ENCODE measurements at places on chromosomes 5 and 9. TPM values are rescaled to one million over a fixed set of nuclear protein-coding genes. Genes with fewer than 3 reads are reported as not detected.

NMUR2 gene
- total RNA-seq: 0.08 TPM

SPINK7 gene
- total RNA-seq: not detected

TAF11L5 gene
- total RNA-seq: not detected

GABRB2 gene
- total RNA-seq: not detected

FOXD1 gene
- total RNA-seq: 19.4 TPM

ZNF454 gene
- total RNA-seq: not detected

PITX1 gene
- total RNA-seq: 30.9 TPM

IL9 gene
- total RNA-seq: not detected

NAA35 gene
- 25.3 TPM for total RNA-seq

RC3H2 gene
- 19.1 TPM for total RNA-seq

DBN1 gene
- 54.9 TPM for total RNA-seq

FBP2 gene
- not detected for total RNA-seq

ARSI gene
- total RNA-seq: 30.6 TPM

PHF2 gene
- total RNA-seq: 16.0 TPM

C9orf50 gene
- not detected for total RNA-seq

PALM2AKAP2 gene
- 0.36 TPM for total RNA-seq

LCP2 gene
- total RNA-seq: not detected

ALDH1A1 gene
- 5,218 TPM for total RNA-seq

ERAP2 gene
- total RNA-seq: 1.4 TPM

SLC25A2 gene
- total RNA-seq: not detected

FAM163B gene
- not detected for total RNA-seq

OR2V2 gene
- not detected for total RNA-seq

FAM200C gene
- 1.8 TPM for total RNA-seq

ANGPTL2 gene
- total RNA-seq: not detected

NR2F1 gene
- total RNA-seq: 4.7 TPM

ECM2 gene
- total RNA-seq: 0.17 TPM

SLC45A2 gene
- not detected for total RNA-seq

PLGRKT gene
- total RNA-seq: 26.8 TPM

PCA3 gene
- not detected for total RNA-seq

HTR4 gene
- total RNA-seq: not detected

HMGXB3 gene
- total RNA-seq: 31.3 TPM

PCDHGA6 gene
- total RNA-seq: 0.22 TPM

OR1J4 gene
- not detected for total RNA-seq

TMEM161B gene
- total RNA-seq: 6.5 TPM

RAB3C gene
- not detected for total RNA-seq

ROPN1L gene
- total RNA-seq: 2.3 TPM

GRXCR2 gene
- total RNA-seq: not detected

NR3C1 gene
- total RNA-seq: 24.7 TPM

LCN12 gene
- 1.2 TPM for total RNA-seq

ASS1 gene
- total RNA-seq: 20.9 TPM

ANKRD18B gene
- 4.6 TPM for total RNA-seq

KLF9 gene
- 3.7 TPM for total RNA-seq

HEMGN gene
- total RNA-seq: not detected

CCL21 gene
- not detected for total RNA-seq

SLC6A19 gene
- total RNA-seq: 0.62 TPM

PCDHB14 gene
- 0.06 TPM for total RNA-seq

TPPP gene
- total RNA-seq: 6.6 TPM

P4HA2 gene
- 46.7 TPM for total RNA-seq

COMMD10 gene
- total RNA-seq: 36.6 TPM

DDX46 gene
- 59.6 TPM for total RNA-seq

TLX3 gene
- total RNA-seq: not detected

CDH9 gene
- total RNA-seq: not detected

ARID3C gene
- 0.17 TPM for total RNA-seq

SLC6A18 gene
- total RNA-seq: not detected
